ENCODE measurements at places on chromosomes 2 and 18.

DNA sequence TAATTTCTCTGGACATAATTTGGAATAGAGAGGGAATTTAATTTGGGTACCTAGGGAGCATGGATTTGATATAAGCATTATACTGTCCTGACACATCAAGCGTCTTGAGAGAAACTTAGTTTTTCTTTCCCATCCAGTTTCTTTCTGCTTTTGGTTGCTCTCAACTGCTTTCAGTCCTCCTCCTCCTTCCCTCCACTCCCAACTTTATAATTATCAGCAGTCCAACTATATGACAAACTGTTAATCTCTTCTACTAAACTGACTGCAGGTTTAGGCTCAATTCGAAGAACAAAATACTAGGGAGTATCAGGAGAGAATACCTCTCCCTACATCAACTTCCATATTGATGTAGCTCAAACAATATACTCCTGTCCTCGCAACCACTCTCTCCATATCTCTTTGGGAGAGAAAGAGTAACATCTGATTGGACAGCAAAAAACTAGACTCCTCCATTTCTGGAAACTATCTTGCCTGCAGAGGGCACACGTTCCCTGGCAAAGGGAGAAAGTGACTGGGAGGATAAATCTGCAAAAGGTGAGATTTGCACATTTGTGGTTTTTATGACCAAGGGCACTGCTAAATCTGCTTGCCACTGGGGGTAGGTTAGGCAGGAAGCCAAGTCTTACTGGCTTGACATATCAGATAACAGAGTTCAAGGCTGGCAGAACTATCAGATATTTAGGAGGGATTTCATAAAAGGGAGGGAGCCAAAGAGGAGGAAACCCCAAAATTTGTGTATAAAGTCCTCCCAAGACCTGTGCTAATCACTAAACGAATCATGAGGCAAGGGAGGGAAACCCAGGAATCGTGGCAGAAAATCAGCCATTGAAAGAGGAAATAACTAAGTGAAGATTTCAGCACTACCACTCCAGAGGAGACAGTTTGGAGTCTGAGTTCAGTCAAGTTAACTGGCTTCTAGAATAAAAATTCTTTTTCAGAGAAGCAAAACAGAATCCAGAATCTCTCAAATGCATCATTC, 40.0 kb downstream of the ICA1L start:
- DNase-seq, result peak; percentile 66

- no peak for DNase-seq
These were observed 1226.6 kb upstream of the FAM98A start for GRCh38 chr2:34825686-34826085.

DNA sequence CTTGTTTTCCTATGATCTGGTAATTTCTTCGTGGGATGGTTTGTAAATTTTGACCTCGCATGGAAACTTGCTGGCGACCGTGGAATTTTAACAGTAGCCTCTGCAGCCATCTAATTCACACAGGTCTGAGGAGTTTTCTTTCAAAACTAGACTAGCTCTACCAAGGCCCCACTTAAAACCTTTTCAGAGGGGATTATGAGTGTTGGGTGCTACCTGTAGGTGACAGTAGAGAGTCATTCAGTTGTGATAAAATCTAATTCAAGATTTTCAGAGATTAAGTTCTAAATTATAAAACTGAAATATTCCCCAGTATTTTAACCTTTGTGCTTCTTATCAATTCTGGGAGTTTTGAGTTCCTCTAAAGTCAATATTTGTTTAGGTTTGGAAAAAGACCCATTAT, 31.0 kb downstream of the THSD7B start:
- DNase-seq, result no peak

- DNase-seq, result no peak
These were observed 29.0 kb downstream of the PDE6D start for GRCh38 chr2:231752061-231752460.

DNA sequence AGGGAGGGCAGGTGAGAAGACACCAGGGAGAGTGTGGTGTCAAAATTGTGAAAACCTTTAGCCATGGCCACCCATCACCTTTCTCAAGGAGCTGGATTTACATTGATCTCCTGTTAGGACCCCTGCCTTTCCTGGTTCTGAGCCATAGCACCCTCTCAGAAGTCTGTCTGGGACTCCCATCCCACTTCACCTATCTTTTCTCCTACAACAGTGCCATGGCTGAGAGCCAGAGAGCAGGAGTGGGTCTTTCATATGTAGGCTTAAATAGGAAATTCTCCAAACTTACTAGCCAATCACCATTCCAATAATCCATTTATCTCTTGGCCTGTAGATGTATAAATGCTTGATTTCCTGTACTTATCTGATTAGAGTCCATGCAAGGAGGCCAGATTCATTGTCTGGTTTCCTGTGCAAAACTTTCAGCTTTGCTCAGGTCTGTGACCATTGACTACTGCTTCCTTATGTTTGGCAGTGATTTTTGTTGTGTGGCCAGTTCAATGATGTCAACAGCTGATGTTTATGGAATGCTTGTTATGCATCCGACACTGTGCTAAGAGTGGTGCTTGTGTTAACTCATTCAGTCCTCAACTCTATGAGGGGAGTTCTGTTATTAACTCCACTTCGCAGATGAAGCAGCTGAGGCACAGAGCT, 57.6 kb upstream of the IGFBP5 start:
- DNase-seq, result no peak

- no peak for DNase-seq
These were observed 61.0 kb downstream of the MGAT5 start for GRCh38 chr2:134314681-134315368.

- peak; percentile 2 for DNase-seq
These were observed 150.6 kb downstream of the PRPF40A start for GRCh38 chr2:152566728-152567069.

- no peak for DNase-seq
These were observed 75.1 kb downstream of the PLEKHM3 start for GRCh38 chr2:207950063-207950760.

- peak; percentile 10 for DNase-seq
These were observed 29.9 kb upstream of the ZNG1B start for GRCh38 chr2:113407446-113408099.

GRCh38 chr18:2656237-2656980, 883 bp downstream of the SMCHD1 start:
- DNase-seq, result peak; percentile 68

- no peak for DNase-seq
These were observed 57.6 kb upstream of the CD302 start for GRCh38 chr2:159855557-159856061.

- no peak for DNase-seq
These were observed 29.6 kb upstream of the FOSL2 start for GRCh38 chr2:28362991-28363521.

DNA sequence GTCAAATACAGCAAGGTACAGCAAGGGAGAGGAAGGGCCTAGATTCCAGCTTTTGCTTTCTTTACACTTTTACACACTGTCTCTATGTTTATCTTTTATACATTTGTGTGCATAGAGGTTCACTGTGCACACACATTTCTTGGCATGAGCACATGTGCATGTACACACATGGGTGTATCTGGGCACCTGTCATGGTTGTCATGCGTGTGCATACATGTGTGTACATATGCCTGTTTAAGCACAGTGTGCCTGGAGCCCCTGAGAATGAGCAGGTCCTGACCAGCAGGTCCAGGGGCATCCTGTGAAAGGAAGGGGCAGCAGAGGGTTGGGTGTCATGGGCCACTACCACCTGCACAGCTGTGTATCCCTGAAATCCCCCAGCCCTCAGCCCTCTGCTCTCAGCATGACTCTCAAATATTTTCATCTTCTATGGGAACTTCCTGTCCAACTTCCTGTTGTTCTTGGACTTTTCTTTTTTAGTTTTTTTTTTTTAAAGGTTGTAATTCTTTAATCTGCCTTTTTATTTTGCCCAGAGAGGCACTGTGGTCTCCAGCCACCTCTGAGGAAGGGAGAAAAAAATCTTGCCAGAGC, 97.0 kb upstream of the EPAS1 start:
- DNase-seq, result no peak

GRCh38 chr2:65377556-65378192, 54.7 kb downstream of the SPRED2 start:
- no peak for DNase-seq

- no peak for DNase-seq
These were observed 138.7 kb downstream of the WDR7 start for GRCh38 chr18:56789889-56790180.

- no peak for DNase-seq
These were observed 4.1 kb downstream of the TCF23 start for GRCh38 chr2:27152796-27153464.

DNA sequence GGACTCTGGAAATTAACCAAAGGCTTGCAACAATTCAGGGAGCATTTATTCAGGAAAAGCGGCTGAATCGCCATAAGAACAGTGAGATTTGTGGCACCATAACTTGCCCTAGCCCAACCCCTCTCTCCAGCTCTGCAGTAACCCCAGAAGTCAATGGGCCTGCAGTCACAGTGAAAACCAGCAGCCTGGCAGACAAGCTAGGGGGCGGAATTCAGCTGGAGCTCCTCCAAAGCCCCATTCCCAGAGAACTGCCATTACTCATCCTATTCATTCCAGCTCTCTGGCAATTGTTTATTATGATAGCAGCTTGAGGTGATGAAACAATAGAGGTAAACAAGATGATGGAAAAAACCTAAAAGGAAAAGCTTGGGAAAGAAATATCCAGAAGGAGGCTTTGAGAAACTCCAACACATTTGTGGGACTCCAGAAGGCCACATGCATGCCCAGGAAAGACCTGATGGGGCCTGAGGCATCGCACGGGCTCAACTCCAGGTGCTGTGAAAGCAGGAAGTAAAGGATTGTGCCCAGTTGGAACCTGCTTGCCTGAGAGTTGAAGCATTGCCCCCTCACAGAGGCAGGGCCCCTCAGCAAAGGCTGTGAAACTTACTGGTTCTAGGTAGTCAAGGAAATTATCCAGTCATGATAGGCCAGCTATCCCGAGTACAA, 126.7 kb downstream of the TWIST2 start:
- DNase-seq, result no peak

- DNase-seq, result no peak
These were observed 17.7 kb downstream of the HOXD1 start for GRCh38 chr2:176206136-176206535.

GRCh38 chr2:115386465-115386864, 944.0 kb downstream of the DPP10 start:
- no peak for DNase-seq

DNA sequence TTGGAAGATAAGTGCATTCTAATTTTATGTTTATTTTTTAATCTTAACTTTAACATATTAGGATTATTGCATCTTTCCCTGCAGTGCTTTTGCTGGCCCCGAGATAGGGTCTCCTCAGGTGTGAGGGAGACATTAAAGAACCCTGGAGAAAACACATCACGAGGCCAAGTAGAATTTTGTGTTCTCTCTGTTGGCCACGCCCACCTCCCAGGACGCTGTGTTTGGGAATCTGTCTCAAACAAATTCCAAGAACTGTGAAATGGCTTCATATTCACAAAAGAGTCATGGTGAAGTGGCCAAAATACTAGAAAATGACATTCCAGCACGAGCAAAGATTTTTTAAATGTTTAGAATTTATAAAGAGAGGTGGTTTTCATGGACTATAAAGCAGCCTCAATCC, 27.3 kb downstream of the RNF144A start:
- no peak for DNase-seq

DNA sequence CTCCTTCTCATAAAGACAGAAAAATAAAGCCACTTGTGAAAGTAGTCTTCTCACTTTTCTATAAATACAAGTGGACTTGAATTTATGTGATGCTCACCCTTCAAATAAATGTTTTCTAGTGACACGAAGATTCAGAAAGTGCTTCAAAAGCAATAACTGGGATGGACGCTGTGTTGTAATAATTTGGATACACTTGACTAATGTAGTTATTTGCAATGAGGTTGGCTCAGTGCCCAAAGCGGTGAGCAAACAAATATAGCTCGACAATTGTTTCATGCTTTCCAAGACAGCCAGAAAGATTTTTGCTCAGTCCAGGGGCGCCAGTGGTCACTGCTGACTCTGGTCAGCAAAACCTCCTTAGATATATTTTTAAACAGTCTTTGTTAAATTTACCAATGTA, 278.6 kb upstream of the KLHL14 start:
- no peak for DNase-seq

GRCh38 chr2:36404754-36405153, 49.2 kb downstream of the CRIM1 start:
- DNase-seq, result no peak

- no peak for DNase-seq
These were observed 4.5 kb upstream of the TOGARAM2 start for GRCh38 chr2:28976584-28976983.

GRCh38 chr2:28663359-28663758, 88.3 kb upstream of the PPP1CB start:
- no peak for DNase-seq

DNA sequence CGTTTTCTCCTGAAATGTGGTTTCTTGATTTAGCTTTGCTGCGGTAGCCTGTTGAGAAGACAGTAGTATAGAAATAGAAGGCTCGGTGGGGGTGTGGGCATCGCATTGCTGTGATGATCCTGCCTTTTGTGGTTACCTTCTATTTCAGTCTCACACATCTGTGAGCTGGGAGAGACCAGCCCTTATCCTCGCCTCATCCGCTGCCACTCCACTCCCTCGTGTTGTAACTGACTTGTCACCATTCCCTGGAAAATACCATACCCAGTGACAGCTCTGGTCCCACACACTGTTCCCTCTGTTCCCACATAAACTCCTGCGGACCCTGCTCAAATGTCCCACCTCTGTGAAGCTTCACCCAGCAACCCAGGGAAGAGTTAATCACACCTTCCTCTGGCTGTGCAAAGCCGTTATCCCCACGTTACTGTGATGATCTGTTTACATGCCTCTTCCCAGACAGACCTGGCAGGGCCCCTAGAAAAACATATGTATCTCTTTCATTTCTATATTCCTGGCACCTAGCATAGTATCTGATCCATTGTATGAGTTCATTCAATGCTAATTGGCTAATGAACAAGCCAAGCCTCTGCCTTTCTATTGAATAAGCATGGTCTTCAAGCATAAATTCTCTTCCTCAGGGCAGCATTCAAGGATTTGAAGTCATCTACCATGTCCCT, 114.6 kb downstream of the MAPK4 start:
- DNase-seq, result no peak

DNA sequence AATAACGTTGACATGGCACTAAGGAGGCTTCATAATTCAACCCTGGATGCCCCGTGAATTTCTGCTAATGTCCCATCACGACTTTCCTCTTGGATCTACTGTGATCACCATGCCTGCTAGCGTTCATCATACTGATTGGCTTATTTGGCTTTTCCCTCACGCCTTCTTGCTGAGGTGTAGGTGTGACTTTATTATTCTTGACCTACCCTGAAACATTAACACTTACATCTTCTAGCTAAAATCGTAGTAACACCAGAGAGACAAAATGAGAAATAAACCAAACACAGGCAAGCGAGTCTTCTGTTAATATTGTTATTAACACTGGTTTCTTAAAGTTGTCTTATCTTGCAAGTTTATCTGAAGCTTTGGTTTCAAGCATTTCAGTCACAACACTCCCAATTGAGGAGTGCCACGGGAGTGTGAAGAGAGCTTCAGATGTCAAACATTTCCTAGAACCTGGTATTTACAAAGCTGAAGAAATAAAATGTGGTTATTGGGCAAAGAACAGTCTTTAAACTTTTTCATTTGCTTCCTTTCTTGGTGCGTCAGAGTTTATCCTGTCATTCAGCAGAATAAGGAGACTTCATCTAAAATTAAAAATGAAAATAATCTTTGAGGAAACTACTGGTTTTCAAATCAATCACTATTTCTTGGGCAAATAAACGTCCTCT, 15.4 kb upstream of the STAT1 start:
- DNase-seq, result peak; percentile 47

GRCh38 chr2:17709897-17710296, 43.7 kb downstream of the SMC6 start:
- DNase-seq, result no peak

- DNase-seq, result no peak
These were observed 63.5 kb upstream of the WIPF1 start for GRCh38 chr2:174660984-174661675.
